ENCODE measurements at places on chromosomes 11 and 22.

GRCh38 chr11:22479208-22479607, 141.0 kb downstream of the SLC17A6 start:
- no peak for DNase-seq

DNA sequence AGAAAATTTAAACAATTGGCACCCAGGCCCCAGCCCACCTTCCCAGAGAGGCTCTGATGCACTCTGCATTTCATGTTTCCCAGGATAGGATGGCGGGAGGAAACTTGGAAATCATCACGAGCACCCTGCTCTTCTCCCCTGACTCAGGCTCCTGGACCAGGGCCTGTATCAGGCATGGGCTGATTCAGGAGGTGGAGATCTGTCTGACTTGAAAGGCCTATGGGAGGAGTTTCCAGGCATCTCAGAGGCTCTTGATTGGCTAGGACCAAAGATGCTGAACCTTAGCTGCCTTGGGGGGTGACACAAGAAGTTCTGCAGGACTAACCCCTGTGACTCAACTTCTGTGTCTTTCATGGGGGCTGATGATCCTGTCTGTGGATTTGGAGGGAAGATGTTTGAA, 106.2 kb downstream of the PKNOX2 start:
- DNase-seq = no peak

- DNase-seq = peak; percentile 47
These were observed 284.0 kb downstream of the KIRREL3 start for GRCh38 chr11:126716456-126717083.

DNA sequence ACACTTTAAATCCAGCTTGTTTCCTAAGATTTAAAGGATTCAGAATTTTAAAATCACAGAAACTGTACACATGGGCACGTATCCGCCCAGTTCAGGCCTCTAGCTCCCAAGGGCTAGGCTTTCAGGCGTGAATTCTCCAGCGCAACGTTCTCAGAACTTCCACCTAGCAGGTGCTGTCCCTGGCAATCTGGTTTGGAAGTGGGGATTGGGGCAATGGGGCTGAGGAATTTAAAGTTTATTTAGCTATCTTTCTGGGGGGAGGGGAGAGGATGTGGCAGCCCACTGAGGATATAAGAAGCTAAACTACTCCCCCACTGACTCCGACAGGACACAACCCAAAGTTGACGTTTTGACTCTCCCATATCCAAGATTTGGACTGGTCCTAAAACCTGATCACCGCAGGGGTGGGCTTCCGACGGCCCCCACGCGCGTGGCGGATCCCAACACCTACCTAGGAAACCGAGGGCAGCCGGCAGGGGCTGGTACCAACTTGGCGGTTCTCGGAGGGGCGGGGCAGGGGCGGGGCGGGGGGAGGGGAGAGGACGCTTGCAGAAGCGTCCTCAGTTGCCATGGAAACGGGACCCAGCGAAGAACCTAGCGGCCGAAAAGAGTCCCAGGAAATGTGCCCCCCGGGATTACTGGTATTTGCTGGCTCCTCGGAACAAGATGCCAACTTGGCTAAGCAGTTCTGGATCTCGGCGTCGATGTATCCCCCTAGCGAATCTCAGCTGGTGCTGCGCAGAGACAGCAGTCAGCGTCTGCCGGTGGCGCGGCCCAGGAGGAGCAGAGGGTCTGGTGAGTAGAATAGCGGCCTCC, at the start of gene HOATZ:
HOATZ (plus strand) TSS at position 563 of the 816 bp plus-strand sequence; CDS start at position 570, 7 bp downstream.
- no peak for DNase-seq

- no peak for DNase-seq
These were observed 105.0 kb downstream of the FAT3 start for GRCh38 chr11:92329646-92330045.

GRCh38 chr11:123654566-123655081, at the start of gene SCN3B:
Gene SCN3B, minus strand, starts transcription at chr11:123654624. Its CDS starts 823 bp downstream, at chr11:123653801.
- DNase-seq = peak; percentile 74

GRCh38 chr11:84045146-84045545, 759.0 kb upstream of the CCDC90B start:
- DNase-seq = no peak

DNA sequence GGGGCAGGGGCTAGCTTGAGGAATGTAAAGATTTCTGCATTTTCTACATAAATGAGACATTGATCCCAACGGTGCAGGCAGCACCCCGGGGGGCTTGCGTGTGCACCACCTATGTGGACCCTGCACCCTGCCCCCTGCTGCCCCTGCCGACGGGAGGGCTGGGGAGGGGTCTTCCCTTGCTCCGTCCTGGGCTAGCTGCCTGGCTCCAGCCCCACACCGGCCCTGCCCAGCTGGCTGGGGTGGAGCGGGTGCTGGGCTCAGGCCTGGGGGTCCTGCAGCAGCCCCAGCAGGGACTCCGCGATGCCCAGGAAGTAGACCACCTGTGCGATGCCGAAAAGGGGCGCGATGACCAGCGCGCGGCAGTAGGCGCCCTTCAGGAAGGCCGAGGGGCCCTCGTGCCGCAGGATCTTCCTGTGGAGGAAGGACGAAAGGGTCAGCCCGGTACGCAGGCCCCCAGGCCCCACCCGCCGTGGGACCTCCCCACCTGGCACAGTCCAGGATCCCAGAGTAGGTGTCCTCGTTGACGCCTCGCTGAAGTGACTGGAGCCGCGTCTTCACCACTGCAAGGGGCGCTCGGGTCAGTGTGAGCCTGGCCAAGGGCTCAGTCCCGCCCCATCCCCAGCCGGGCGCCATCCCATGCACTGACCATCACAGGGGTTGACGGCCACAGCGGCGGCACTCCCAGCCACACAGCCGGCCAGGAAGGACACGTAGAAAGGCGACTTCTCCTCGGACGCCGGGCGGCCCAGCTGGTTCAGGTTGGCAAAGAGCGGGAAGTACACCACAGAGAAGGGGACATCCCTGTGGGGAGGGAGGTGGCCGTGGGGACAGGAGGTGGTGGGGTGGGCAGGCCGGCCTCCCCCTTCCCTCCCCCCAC, 2.0 kb upstream of the CEND1 start:
- no peak for DNase-seq

DNA sequence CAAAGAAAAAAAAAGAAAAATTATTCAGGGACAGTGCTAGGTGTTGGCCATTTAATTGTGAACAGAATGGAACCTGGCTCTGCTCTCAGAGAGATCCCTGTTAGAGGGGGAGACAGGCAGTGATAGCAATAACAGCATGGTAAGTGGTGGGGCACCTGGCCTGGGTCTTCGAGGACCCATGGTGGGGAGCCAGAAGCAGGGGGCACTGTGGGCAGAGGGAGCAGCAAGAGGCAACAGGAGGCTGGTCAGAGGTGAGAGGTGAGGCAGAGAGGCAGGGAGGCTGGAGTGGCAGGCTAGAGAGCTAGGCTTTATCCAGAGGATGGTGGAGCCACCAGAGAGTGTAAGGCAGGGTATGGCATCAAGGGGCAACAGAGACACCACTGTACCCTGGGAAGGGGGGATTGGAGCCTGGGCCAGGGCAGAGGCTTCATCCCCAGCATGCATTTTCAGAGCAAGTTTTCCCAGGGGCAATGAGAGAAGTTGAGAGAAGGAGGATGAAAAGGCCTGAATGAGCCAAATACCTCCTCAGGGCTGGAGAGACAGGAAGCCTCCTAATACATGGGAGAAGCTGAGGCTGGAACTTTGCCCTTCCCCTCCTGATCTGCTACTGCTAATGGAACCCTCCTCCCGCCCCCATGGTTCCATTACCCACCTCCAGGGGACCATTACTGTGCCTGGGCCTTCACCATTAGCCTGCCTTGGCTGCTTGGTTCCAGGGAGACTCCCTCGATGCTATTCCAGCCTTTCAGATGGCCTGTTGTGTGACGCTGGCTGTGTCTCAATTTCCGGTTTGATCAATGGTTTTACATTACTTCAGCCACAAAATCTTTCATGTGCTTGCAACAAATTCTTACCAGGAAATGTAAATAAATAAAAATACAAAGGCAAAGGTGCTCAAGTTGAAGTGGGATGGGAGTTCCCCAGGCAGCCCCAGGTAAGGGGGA, 2.6 kb upstream of the P2RY2 start:
- DNase-seq = no peak

- DNase-seq = peak; percentile 34
These were observed 99.5 kb downstream of the MICAL3 start for GRCh38 chr22:17924735-17925364.

GRCh38 chr11:16393340-16393739, 37.0 kb upstream of the SOX6 start:
- no peak for DNase-seq

GRCh38 chr11:84193706-84194105, 907.5 kb upstream of the CCDC90B start:
- no peak for DNase-seq

- DNase-seq = no peak
These were observed 41.0 kb upstream of the MS4A8 start for GRCh38 chr11:60658409-60658808.

- DNase-seq = peak; percentile 50
These were observed 50.2 kb downstream of the ARHGAP32 start for GRCh38 chr11:129141748-129142523.

DNA sequence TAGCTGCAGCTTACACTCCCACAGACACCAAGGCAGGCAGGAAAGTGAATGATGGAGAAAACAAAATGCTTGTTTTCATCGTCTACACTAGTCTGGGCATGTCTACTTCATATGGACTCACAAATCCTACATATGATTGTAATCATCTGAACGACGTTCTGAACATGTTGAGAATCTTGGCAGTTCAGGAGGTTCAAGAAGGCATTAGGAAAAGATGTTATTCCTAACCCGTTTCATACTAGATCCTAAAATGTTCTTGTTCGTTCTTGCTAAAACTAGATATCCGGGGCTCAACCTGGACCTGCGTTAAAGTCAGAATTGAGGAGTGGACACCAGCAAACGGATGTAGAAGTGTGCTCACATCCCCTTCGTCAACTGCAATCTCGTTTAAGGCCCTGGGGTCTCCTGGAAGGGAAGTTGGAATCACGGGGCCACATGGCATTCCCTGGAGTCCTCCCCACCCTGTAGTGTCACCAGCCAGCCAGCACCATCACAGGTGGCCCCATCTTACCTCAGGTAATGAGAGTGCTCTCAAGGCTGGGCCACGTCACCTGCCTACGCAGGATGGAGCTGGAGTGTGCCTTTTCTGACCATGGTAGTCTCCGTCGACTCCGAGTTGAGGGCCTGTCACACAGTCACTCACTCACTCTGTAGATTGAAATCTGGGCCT, 37.3 kb downstream of the C11orf58 start:
- DNase-seq = no peak

- DNase-seq = peak; percentile 39
These were observed 3.4 kb upstream of the NXPE1 start for GRCh38 chr11:114563077-114563476.

GRCh38 chr11:69696749-69697468, 6.9 kb downstream of the FGF19 start:
- DNase-seq = peak; percentile 91

DNA sequence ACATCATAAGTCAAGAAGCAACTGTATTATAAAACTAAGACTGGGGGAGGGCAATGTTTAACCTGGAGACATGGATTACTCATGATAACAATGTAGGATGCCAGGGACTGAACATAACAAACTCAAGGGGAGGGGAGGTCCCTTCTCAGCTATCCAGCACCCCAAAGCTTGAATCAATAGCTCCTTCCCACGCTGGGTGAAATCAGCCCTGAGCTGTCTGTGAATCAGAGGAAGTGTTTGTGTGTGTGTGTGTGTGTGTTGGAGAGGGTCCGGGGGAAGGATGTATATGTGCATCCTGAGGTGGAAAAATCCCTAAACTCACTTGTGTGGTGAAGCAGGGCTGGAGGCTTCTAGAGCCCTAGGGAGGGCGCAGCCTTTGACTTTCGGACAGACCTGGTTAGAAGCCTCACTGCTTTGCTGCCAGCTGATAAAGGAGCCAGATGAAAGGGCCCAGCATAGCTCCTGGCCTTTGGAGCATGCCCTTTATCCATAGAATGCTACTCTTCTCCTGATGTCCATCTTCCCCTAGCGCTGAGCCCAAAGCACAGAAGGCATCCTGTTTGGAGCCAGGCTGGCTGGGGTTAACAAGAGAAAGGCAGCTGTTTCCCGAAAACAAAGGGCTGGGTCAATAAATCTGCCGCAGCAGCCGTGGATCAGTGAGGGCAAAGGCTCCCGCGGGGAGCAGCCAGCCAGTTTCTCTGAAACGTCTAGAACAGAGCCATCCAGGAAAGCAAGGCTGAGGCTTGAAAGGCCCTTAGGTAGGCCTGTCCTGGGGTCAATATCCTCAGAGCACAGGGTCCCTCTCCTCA, 35.8 kb downstream of the TNKS1BP1 start:
- DNase-seq = no peak

DNA sequence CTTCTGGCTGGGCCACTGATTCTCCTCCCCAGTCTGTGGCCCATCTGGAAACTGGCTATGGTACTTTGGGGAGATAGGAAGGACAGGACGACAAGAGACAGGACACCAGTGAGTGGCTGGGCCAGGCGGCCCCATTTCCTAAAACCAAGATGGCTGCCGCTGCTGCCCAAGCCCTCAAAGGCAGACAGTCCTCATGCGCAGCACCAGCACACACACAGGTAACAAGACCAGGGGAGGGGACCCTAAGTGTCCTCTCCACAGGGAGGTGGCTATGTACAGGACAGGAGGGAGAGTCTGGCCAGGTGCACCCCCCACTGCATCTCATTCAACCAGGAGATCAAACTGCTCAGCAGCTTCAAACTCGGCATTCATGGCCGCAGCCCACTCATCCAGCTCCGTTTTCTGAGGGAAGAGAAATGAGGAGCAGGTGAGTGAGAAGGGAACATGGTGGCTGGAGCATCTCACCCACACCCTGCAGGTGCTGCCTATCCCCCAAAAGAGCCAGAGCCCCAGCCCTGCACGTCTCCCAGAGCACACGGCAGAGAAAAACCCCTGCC, 5.0 kb downstream of the CDCA5 start:
- no peak for DNase-seq

DNA sequence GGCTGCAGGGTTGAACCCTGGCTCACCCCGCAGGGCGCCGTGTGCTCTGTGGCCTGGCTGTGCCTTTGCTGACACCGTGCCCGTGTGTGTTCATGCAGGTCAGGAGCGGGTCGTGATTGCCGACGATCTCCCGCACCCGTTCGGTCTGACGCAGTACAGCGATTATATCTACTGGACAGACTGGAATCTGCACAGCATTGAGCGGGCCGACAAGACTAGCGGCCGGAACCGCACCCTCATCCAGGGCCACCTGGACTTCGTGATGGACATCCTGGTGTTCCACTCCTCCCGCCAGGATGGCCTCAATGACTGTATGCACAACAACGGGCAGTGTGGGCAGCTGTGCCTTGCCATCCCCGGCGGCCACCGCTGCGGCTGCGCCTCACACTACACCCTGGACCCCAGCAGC, 47.0 kb upstream of the PPP6R3 start:
- DNase-seq = no peak

GRCh38 chr11:77073328-77074001, 6.7 kb downstream of the CAPN5 start:
- DNase-seq = no peak

DNA sequence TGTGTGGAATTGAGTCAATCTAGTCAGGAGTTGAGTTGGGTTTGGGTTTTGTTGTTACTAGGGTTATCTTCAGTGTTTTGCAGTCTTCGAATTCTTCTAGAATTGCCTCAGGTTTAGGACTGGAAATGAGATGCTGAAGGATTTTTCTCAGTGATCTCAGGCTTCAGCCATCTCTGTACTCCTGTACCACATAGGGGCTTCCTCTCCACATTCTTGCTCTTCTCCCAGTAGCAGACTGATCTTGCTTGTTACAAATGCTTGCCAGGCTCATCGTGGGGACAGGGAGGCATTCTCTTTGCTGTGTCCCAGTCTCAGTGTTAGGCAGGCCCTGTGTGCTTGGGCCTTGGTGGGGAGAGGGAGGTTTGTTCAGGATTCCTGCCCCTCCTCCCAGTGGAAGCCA, 96.1 kb downstream of the LRRC32 start:
- DNase-seq = no peak
